Stimulated activated CD8-positive, alpha-beta memory T cell treated with anti-CD3 and anti-CD28 coated beads, Interleukin-7, amount 100 ng/mL, for 24 hours (primary cell): ENCODE measurements at places on chromosomes 7 and 10.

GRCh38 chr7:155885167-155886155 is 73.2 kb upstream of the SHH start:
- DNase-seq = no peak

DNA sequence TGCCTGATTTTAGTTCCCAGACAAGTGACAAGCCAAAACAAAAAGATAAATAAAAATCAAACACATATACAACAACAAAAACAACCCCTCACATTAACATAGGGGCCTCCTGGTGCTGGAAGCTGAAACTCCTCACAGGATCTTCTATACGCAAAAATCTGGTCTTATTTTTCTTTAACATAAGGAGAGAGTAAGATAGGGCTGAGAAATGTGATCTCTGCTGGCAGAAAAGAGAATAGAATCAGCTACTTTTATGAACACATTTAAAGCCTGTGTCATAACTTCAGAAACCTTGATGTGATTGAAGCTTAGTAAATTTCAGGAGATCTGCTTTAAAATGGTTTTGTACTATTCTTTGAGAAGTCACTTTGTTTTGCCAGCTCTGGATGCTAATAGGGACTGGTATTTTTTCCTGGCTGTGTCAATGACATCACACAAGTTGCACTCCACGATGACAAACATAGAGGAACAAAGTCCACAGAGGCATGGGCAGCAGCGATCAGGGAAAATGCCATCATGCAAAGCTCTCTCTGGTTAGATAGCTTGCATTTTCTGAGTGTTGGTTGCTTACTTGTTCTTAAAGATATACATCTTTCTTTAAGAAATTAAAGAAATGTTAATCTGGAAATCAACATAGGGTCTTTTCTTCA is 176.6 kb upstream of the SP4 start:
- DNase-seq = no peak

DNA sequence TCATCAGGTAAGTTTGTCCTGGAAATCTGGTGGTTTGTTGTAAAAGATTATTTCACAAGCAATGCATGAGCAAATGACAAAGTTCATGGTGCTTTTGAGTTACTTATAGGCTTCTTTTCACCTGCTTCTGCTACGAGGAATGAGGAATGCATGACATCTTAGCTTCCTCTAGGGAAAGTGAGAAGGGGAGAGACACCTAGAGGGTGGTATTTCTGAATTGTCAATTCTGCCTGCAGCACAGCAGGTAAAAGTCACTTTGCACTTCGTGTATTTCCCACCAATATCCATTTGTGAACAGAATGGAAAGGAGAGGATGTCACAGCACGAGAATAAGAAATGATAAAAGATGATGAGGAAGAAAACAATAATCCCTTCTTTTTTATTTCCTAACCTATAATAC is 153.4 kb upstream of the FEZF1 start:
- DNase-seq = no peak

DNA sequence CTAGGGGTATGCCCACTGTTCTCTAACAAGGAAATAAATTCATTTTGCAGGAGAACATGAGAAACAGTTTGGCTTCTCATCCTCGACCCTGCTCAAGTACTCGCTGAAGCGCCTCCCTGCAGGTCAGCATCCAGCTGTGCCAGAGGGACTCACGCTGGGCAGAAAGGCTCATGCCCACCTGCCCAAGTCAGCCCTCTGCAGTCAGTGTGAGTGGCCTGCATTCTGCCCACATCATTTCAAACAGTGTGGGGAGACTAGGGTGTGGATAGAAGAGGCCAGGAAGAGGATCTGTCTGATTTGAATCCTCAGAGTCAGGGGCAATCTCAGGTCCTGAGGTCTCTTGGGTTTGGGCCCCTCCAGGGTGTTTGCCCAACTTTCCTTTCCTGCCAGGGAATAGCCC is 297.8 kb downstream of the ELMO1 start:
- DNase-seq = no peak
